ENCODE measurements at places on chromosomes 7 and 10.

DNA sequence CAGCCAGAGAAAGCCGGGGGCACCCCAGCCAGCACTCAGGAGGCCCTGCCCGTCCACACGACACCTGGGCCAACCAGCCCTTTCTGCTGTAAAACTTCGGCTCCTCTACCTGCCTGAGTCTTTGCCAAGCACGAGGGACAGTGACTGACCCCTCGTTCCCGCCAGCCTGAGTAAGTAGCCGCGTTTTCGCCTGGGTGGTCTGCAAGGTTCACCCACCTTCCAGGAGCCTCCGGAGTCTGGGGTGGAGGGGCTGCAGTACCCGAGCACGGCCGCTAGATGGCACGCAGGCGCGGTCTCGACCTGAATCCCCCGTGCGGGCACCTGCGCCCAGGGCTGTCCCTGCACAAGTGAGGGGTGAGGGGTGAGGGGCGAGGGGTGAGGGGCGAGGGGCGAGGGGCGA is 192.7 kb downstream of the PTPRN2 start:
- no peak for DNase-seq

- DNase-seq, result no peak
Observed at GRCh38 chr7:29285861-29286260, 91.3 kb downstream of the CHN2 start.

GRCh38 chr7:5586279-5586962 is 162.8 kb upstream of the TNRC18 start:
- no peak for DNase-seq

DNA sequence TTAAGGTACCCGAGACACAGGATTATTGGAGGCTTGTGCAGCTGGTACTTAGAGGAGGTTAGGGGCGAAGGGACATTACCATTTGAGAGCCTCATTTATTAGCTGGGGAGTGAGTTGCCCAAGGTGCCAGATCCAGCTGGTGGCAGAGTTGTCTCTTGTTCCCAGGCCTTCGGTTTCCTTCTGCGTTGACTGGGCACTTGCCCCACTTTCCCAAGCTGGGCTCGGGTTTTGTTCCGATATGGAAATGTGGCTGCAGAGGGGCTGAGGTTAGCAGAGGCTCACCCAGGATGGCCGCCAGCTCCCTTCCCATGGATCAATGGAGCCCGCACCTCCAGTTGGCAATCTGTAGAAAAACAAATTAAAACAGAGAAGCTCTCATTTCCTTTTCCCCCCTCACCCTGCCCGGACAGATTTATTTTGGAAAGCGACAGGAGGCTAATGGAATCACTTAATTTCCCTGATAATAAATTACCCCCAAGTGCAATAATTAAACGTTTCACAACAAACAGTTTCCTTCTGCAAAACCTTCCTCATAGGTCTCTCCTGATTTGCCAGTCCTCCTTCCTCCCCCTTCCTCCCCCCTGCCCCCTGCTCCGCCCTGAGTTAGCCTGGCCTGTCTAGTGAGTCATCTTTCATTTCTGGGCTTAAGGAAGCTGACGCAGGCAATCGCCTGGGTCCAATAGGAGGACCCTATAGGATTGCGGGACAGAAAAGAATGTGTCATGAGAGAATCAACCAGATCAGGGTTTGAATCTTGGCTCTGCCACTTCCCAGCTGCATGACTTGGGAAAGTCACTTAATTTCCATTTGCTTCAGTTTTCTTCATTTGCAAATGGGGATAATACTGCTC is 51.7 kb downstream of the ADRA2A start:
- DNase-seq, result peak; percentile 34

DNA sequence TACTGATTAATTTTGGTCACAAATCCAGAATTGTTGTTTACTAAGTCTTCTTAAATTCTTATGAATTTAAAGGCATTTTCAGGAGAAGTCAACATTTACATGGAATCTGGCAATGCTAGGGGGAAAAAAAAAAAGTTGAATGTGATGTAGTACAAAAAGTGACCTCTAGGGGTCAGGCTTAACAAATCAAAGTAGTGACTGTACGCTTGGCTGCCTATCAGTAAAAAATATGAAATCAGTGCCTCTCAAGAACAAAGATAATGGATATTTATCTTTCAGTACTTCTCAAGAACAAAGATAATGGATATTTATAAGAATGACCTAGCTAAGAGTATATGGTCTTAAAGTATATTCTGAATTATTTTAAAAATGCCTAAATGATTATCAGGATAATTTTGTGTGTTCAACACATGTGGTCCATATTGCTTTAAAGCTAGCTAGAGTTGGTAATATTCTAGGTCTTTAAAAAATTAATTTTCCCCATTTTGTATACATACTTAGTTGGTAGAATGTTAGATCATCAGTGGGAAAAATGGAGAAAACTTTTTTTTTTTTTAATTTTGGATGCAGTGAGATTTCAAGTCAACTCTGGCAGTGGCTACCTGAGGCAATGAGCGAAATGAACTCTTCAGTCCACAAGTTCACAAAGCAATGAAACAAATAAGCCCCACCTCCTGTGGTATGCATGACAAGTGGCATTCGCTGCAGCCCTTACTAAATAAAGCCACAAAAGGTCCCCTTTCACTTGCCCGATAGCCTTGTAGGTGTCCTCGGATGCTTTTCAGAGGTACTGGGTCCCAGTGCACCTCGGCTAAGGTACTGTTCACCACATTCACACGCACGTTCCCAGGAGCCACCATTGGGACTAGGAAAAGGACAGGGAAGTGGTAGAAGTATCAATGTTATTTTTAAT is 51.2 kb upstream of the LAMB4 start:
- DNase-seq, result peak; percentile 65

DNA sequence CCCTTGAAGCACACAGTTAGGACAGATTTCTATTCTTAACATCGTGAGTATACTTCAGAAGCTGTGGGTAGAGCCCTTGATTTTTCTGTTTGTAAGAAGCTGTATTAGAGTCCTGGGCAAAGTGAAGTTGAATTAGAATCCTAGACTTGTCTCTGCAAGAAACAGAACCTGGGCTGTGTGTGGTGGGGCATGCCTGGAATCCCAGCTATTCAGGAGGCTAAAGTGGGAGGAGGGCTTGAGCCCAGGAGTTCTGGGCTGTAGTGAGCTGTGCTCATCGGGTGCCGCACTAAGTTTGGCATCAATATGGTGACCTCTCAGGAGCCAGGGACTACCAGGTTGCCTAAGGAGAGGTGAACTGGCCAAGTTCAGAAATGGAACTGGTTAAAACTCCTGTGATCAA is 183.4 kb downstream of the GNAI1 start:
- DNase-seq, result no peak

GRCh38 chr7:30222515-30223215 is 61.7 kb upstream of the ZNRF2 start:
- DNase-seq, result peak; percentile 71

DNA sequence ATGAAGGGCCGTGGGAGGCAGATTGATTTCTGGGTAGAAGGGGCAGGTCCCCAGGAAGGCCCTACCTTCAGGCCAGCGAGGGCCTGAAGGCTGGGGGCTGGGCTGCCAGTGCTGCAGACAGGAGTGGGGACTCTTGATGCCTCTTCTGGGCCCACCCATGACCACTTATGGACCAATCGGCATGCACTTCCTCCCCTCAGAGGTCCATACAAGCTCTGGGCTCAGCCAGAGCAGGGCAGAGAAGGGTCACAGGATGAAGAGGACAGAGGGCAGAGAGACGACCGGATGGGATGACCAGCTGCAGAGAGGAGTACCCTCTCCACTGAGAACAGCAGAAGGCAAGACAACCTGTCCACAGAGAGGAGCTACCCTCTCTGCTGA is 120.1 kb downstream of the DYNC2I1 start:
- DNase-seq, result no peak

DNA sequence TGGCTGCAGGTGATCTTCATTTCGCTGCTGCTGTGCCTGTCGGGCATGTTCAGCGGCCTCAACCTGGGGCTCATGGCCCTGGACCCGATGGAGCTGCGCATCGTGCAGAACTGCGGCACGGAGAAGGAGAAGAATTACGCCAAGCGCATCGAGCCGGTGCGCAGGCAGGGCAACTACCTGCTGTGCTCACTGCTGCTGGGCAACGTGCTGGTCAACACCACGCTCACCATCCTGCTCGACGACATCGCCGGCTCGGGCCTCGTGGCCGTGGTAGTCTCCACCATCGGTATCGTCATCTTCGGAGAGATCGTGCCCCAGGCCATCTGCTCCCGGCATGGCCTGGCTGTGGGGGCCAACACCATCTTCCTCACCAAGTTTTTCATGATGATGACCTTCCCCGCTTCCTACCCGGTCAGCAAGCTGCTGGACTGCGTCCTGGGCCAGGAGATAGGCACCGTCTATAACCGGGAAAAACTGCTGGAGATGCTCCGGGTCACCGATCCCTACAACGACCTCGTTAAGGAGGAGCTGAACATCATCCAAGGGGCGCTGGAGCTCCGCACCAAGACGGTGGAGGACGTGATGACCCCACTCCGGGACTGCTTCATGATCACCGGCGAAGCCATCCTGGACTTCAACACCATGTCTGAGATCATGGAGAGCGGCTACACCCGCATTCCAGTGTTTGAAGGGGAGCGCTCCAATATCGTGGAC is 1.3 kb downstream of the CNNM2 start:
- DNase-seq, result no peak

- no peak for DNase-seq
Observed at GRCh38 chr7:22413211-22413610, 56.3 kb upstream of the RAPGEF5 start.

- peak; percentile 78 for DNase-seq
Observed at GRCh38 chr7:159012353-159013069, 132.2 kb downstream of the VIPR2 start.

GRCh38 chr7:94423863-94424735 is 29.4 kb downstream of the COL1A2 start:
- DNase-seq, result no peak

- DNase-seq, result no peak
Observed at GRCh38 chr7:93011351-93012294, 106.2 kb downstream of the SAMD9 start.
